Glutamatergic neuron (in vitro differentiated cells): ENCODE measurements at places on chromosomes 5 and 9.

DNA sequence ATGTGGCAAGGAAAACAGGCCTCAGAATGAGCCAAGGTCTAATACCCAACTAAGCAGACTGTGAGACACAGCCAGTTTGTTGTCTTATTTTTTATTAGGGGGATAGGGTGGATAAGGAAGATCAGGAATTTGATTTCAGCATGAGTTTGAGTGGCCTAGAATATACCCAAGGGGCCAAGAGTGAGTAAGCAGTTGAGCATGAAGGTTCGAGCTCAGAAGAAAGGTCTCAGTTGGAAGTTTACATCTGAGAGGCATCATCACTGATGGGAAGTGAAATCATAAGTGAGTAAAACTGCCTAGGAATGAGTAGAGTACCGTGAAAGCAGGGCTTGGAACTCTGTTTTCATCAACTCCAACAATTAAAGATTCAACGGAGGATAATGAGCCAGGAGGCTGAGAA lies 12.6 kb downstream of the PSMD5 start:
- H3K4me1 ChIP-seq, result no peaks in the 10 kb centered on the region
- no peak overlapping the region for H3K27ac ChIP-seq
- no peak for DNase-seq
- no peak overlapping the region for H3K4me3 ChIP-seq

DNA sequence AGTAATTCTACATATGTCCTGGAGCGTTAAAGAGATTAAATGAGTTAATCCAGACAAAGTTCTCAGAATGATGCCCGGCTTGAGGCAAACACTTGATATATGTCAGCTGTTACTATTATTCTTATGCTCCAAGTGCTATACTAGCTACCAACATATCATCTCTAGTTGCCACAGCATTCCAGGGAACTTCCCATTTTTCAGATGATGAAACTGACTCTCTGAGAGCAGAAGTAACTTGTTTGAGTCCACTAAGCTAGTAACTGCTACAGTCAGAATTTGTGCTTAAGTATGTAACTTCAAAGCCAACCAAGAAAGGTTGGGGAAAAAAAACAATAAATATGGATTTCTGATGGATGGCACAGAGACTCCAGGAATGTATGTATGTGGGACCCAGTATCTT lies 98.1 kb downstream of the CDK5RAP2 start:
- H3K4me3 ChIP-seq, result no peak overlapping the region
- H3K4me1 ChIP-seq, result peaks cover 2% of the 10 kb centered on the region
- no peak overlapping the region for H3K27ac ChIP-seq

DNA sequence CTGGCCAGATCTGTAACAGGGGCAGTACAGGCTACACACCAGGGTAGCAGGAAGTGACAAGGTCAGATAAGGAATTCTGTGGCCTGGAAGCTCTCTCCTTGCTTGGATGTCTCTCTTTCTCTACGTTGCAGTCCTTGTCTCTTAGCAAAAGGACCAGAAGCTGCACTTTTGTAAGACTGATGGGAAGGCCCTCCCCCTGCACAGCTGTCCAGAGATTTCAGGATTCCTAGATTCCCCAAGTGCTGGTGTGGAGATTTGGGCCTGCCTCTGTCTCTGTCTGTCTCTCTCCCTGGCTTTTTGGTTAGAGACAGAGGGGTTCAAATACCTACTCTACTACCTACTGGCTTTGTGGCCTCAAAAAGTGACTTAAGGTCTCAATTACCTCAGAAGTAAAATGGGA lies 10.0 kb upstream of the CNTFR start:
- H3K27me3 ChIP-seq, result peaks cover 13% of the 10 kb centered on the region
- H3K4me1 ChIP-seq, result peaks cover 18% of the 10 kb centered on the region
- H3K27ac ChIP-seq, result no peak overlapping the region
- DNase-seq, result no peak
- no peak overlapping the region for H3K4me3 ChIP-seq

- no peak overlapping the region for H3K4me3 ChIP-seq
- no peak for DNase-seq
- no peak overlapping the region for H3K27ac ChIP-seq
- no peaks in the 10 kb centered on the region for H3K36me3 ChIP-seq
- no peaks in the 10 kb centered on the region for H3K4me1 ChIP-seq
Observed at GRCh38 chr9:98096091-98096490, 22.9 kb downstream of the TRIM14 start.

DNA sequence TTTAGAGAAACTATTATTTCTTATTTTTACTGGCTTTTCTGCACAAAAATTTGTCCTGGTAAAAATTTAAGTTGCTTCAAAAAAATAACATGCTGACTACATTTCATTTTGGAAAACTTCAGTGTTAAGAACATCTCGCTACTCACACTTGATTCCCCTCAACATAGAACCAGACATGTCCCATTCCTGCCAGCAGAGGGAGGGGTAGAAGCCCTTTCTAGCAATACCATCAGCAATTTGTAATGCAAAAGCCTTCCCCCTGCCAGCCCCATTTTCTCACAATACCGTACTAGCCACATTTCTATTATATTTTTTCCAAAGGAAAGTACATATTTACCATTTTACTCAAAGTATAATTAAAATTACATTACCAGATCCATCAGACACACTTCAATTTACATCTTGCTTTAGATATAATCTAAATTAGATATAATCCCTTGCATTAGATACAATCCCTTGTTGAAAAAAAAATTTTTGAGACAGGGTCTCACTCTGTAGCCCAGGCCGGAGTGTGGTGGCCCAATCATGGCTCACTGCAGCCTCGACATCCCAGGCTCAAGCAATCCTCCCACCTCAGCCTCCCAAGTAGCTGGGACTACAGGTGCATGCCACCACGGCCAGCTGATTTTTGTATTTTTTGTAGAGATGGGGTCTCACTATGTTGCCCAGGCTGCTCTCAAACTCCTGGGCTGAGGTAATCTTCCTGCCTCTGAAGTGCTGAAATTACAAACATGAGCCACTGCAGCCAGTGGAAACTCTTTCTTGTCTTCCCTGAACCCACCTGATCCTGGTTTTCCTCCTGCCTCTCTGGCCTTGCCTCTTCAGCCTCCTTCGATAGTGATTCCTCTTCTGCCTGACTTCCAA lies 39.6 kb upstream of the IDNK start:
- H3K27ac ChIP-seq, result no peak overlapping the region
- peaks cover 3% of the 10 kb centered on the region for H3K36me3 ChIP-seq
- H3K27me3 ChIP-seq, result no peaks in the 10 kb centered on the region
- peak; percentile 67 for DNase-seq

- DNase-seq, result peak; percentile 80
- peaks cover 13% of the 10 kb centered on the region for H3K4me1 ChIP-seq
- H3K36me3 ChIP-seq, result no peaks in the 10 kb centered on the region
- peak within 1 kb of the TSS; percentile 75 for H3K27ac ChIP-seq
Observed at GRCh38 chr9:132669698-132670456, at the start of gene DDX31. DDX31 (minus strand) TSS chr9:132669983; CDS start chr9:132669934, 49 bp downstream.

- DNase-seq, result no peak
- peaks cover 14% of the 10 kb centered on the region for H3K36me3 ChIP-seq
- peaks cover 7% of the 10 kb centered on the region for H3K27me3 ChIP-seq
- H3K4me1 ChIP-seq, result peaks cover 2% of the 10 kb centered on the region
- H3K4me3 ChIP-seq, result no peak overlapping the region
Observed at GRCh38 chr5:173830421-173830820, 57.7 kb upstream of the CPEB4 start.

DNA sequence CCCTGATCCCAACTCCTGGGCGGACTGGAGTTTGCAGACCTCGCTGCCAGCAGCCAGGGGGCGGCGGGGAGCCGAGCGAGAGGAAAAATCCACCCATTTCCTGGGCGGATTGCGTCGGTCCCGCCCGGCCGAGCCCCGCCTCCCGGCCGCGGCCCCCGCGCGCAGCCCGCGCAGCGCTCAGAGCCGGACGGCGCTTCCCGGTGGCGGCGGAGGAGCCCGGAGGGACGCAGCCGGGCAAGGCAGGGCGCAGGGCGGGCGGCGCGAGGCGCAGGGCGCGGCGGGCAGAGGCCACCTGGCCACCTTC lies at the start of gene OLFM1:
Gene OLFM1, plus strand, starts transcription at position 180 of the 304 bp plus-strand sequence. CDS start 322 bp downstream, outside the sequence.
- no peak within 1 kb of the TSS for H3K27ac ChIP-seq
- peak; percentile 91 for DNase-seq
- peaks cover 42% of the 10 kb centered on the region for H3K4me1 ChIP-seq
- H3K27me3 ChIP-seq, result peaks cover 19% of the 10 kb centered on the region
- H3K36me3 ChIP-seq, result peaks cover 6% of the 10 kb centered on the region
- H3K4me3 ChIP-seq, result peak within 1 kb of the TSS; percentile 76

DNA sequence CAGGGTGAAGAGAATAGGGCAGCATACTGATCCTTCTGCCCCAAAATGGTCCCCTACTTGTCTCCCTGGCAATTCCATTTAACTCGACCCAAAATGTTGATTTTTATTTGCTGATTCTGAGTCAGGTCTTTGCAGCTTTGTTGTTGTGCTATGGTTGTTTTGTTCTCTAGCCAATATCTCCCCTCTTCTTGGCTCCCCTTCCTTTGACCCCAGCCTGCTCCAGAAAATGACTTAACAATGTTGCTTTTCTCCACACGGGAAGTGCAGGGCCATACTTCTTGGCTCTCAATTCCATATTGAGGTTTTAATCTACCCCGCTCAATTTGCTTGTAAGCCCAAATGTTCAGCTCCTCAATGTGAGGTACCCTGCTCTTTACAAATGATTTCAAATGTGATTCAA lies 330.0 kb downstream of the RASEF start:
- DNase-seq, result no peak
- H3K4me3 ChIP-seq, result no peak overlapping the region
- no peaks in the 10 kb centered on the region for H3K4me1 ChIP-seq
- no peaks in the 10 kb centered on the region for H3K36me3 ChIP-seq

DNA sequence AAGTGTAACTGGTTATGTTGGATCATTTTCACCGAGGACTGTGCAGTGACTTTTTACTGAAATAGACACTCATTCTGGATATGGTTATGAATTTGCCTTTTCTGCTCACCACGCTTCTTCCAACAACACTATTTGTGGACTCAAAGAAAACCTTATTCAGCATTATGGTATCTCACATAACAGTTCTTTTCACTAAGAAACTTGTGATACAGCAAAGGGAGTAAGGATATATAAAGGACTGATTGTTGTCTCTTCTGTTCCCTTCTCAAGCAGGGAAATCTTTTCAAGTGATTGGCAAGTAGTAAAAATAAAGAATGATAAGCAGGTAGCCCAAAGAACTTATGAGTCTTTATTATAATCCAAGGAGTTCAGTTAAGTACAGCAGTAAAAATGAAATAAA lies 131.5 kb upstream of the SV2C start:
- H3K27ac ChIP-seq, result no peak overlapping the region
- H3K4me1 ChIP-seq, result peaks cover 2% of the 10 kb centered on the region
- H3K27me3 ChIP-seq, result no peaks in the 10 kb centered on the region
- peaks cover 17% of the 10 kb centered on the region for H3K36me3 ChIP-seq

- H3K36me3 ChIP-seq, result no peaks in the 10 kb centered on the region
- DNase-seq, result no peak
- H3K4me3 ChIP-seq, result no peak overlapping the region
- no peak overlapping the region for H3K27ac ChIP-seq
- H3K27me3 ChIP-seq, result no peaks in the 10 kb centered on the region
Observed at GRCh38 chr9:114574438-114574837, 13.1 kb upstream of the ATP6V1G1 start.

GRCh38 chr9:108994695-108995094 lies 18.6 kb downstream of the CTNNAL1 start:
- H3K4me1 ChIP-seq, result no peaks in the 10 kb centered on the region
- H3K27ac ChIP-seq, result no peak overlapping the region
- H3K4me3 ChIP-seq, result no peak overlapping the region
- H3K27me3 ChIP-seq, result no peaks in the 10 kb centered on the region
- no peaks in the 10 kb centered on the region for H3K36me3 ChIP-seq
- no peak for DNase-seq

DNA sequence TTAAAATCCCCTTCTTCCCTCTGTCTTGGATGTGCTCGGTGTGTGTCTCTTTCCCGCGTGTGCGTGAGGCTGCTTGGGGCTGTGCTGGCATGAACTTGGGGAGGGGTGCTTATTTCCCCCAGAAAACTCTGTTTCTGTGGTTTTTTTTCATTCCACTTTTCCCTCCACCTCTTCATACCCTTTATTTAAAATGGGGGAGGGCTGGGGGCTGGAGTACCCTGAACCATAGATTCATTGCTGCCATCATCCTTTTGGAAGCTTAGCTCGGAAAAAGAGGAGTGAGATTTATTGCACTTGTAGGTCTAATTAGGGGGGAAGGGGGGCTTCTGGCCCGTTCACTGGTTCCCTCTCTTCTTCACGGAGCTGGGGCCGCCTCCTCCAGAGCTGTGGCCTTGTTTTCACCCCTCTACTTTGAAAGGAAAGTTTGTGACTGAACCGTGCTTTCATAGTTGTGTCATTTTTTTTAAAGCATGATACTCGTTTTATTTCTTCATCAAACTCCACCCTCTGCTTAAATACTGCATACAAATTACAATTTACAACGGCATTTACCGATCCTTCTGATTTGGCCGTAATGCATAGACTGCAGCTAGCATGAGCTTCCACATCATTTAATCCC lies 2.9 kb downstream of the NR2F1 start:
- H3K36me3 ChIP-seq, result no peaks in the 10 kb centered on the region
- peak overlapping the region; percentile 70 for H3K4me3 ChIP-seq
- H3K27me3 ChIP-seq, result peaks cover 20% of the 10 kb centered on the region
- no peak overlapping the region for H3K27ac ChIP-seq
- no peak for DNase-seq

- H3K27ac ChIP-seq, result no peak overlapping the region
- no peak for DNase-seq
- H3K4me3 ChIP-seq, result no peak overlapping the region
Observed at GRCh38 chr9:98897745-98898144, 46.0 kb upstream of the COL15A1 start.

- no peak for DNase-seq
- H3K27ac ChIP-seq, result no peak overlapping the region
- H3K4me1 ChIP-seq, result peaks cover 7% of the 10 kb centered on the region
- no peaks in the 10 kb centered on the region for H3K27me3 ChIP-seq
Observed at GRCh38 chr9:77514886-77515711, 133.0 kb downstream of the GNA14 start.

DNA sequence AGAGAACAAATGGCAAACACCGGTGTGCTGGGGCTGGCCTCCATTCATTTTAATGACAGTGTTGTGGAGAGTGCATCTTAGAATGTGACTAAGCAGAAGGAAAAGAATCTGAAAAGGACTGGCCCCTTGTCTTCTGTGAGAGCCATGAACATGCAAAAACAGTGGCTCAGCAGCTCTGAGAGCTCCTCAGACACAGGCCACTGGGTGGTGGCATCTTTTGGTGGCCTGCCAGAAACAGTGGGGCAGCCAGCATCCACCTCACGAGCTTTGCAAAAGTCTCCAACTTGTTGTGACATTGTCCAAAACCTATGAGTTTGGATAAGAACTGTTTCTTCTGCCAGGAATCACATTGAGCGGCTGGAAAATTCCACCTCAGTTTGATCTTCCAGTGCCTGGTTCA lies 233.4 kb downstream of the NR3C1 start:
- H3K27me3 ChIP-seq, result peaks cover 4% of the 10 kb centered on the region
- no peak overlapping the region for H3K27ac ChIP-seq
- peaks cover 10% of the 10 kb centered on the region for H3K4me1 ChIP-seq
- no peak overlapping the region for H3K4me3 ChIP-seq
- DNase-seq, result no peak

DNA sequence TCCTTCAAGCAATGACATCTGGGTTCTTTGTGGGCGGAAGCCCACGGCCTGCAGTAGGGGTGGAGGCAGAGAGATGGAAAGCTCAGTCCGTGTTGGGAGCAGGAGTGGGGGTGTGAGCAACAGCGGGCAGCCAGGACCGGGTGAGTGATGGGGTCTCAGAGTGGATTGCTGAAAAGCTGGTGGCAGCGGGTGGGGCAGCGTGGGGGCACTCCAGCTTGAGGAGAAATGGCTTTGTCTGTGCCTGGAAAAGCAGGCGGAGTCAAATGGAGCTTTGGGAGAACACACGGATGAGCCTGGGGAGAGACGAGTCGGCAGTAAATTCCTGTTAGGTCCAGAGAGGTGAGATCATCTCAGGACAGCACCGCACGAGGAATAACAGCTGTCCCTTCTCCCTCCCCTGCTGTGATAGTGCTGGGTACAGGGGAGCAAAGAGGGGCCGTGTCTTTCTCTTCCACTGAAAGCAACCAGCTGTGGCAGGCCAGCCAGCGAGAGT lies 42.1 kb downstream of the CACNA1B start:
- H3K27ac ChIP-seq, result peak overlapping the region; percentile 62
- peaks cover 10% of the 10 kb centered on the region for H3K4me1 ChIP-seq
- no peak for DNase-seq
